ENCODE measurements at places on chromosomes 2 and 18.
A peak's percentile ranks its signal among the peaks of the same experiment; 100 is the strongest.

GRCh38 chr2:189501487-189501886 is 60.2 kb downstream of the WDR75 start:
- no peak for DNase-seq

DNA sequence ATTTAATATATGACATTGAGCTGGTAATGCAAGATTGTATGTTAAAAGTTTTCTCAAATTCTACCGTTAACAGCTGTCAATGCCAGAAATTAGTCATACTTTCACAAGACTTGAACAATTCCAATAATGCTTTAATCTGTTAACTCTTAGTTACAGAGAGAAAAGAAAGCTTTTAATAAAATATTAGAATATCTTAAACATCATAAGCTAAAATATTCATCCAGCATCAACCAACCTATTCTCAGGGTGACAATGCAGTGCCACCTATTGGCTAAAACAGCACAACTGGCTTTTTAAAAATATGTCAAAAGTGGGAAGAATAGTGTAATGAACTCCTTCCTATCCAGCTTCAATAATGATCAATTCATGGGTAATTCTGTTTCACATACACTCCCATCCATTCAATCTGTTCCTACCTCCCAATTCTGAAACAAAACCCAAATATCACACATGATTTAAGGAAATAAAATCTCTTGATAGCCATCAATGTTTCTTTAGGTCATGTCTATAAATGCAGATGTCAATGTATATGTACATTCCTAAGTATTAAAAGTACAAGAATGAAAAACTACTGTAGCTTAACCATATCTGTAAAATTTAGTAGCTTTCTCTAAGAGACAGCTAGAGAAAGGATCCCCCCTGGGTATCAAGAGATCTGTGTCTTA is 79.8 kb upstream of the CCDC141 start:
- no peak for DNase-seq

- no peak for DNase-seq
These were observed 123.0 kb downstream of the PMAIP1 start for GRCh38 chr18:60022671-60023276.

- DNase-seq = no peak
These were observed 515.4 kb upstream of the SOX11 start for GRCh38 chr2:5176764-5177163.

DNA sequence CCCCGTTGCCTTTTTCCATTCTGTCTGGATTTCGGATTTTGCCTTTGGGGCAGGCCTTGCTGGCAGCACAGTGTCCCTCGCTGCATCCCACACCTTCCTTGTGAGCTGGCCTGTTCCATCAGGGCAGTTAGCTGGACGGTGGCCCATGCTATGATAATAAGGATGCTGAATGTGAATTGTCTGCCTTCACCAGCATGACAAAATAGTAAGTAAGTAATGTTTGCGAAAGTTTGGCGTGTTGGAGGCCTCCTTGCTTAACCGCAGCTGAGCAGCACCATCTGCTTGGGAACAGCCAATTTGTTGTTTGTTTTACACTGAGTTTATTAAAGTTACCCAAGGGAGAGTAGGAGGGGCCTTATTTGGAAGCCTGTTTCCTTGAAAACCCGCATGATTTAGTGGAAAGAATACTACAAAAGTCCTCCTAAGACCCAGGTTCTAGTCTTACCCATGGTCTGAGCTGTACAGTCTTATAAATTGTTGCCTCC is 469.7 kb upstream of the FANCL start:
- no peak for DNase-seq

DNA sequence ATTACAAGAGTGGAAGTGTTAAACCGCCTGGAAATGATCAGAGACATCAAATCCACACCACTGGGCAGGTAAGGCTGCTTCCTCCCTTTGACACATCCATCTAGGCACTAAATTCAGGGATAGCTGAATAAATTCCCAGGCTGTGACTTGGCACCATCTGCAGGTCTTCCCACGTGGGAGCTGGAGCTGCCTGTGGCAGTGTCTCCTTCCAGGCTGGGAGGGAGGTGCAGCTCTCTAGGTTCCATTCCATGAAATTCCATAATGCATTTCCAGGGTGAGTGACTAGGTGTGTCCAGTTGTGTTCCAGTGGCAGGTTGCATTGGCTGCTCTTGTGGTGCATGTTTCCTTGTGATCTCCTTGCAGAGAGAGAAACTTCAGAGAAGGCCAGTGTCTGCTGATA is 188.9 kb upstream of the CXCR4 start:
- DNase-seq = no peak

DNA sequence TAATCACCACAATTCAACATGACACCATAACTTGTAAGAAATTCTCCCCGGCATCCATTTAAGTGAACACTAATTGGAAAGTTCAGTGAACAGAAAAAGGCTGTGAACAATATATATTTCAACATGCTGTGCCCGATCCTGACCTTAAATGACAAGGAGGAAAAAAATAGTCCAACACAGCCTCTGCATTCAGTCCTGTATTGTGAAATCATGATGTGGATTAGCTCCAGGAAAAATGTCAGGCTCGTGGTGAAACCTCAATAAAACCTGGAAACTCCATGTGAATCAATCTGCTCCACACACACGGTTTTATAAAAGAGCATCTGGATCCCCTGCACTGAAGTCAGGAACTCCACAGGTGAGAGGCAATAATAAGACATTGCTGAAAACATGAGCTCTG is 145.4 kb upstream of the SPOPL start:
- no peak for DNase-seq

DNA sequence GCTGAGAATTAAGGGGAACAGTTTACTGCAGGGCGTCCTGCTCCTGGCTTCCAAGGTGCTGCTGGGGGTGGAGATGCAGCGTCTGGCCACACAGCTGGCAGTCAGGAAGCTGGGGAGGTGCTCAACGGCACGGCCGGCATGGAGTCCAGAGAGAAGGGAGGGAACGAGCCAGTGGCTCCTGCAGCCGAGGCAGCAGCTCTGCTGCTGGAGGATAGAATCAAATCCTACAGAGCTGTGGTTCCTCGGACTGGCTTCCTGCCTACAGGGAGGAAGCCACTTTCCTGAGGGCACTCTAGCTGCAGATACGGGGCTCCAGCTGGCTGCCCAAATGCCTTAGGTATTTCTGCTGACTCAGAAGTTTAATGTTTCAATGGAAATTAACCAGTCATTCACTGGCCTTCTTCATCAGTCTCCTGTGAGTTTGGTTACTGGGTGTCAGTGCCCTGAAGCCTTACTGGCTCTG is 266.3 kb downstream of the TWIST2 start:
- DNase-seq = no peak

- DNase-seq = no peak
These were observed 92.3 kb downstream of the DIS3L2 start for GRCh38 chr2:232053777-232054176.

- DNase-seq = no peak
These were observed 404.9 kb downstream of the TMEM182 start for GRCh38 chr2:103166456-103167324.

- DNase-seq = no peak
These were observed 624 bp downstream of the ZNF516 start for GRCh38 chr18:76494231-76495005.

GRCh38 chr2:33104052-33104623 is 157.4 kb downstream of the LTBP1 start:
- no peak for DNase-seq

GRCh38 chr18:9081940-9082339 is 20.6 kb upstream of the NDUFV2 start:
- DNase-seq = no peak

GRCh38 chr2:74238879-74239278 is 40.5 kb downstream of the MTHFD2 start:
- no peak for DNase-seq

DNA sequence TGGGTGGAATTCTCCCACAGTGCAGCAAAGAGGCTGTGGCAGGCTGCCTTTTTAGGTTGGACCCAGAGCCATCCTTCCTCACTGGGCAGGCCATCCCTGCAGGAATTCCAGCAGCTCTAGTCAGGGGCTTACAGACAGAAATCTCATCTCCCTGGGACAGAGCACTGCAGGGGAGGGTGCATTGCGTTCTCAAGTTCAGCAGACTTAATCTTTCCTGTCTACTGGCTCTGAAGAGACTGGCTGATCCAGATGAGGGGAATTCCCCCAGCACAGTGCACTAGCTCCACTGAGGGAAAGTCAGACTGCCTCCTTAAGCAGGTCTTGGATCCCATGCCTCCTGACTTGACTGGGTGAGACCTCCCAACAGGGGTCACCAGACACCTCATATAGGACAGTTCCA is 899.7 kb upstream of the VRK2 start:
- no peak for DNase-seq

GRCh38 chr2:165793161-165793778 is 777 bp downstream of the GALNT3 start:
- no peak for DNase-seq

- DNase-seq = no peak
These were observed 394.8 kb upstream of the ATP5MC3 start for GRCh38 chr2:175576270-175576669.

GRCh38 chr18:10170375-10170774 is 256.6 kb downstream of the VAPA start:
- no peak for DNase-seq

DNA sequence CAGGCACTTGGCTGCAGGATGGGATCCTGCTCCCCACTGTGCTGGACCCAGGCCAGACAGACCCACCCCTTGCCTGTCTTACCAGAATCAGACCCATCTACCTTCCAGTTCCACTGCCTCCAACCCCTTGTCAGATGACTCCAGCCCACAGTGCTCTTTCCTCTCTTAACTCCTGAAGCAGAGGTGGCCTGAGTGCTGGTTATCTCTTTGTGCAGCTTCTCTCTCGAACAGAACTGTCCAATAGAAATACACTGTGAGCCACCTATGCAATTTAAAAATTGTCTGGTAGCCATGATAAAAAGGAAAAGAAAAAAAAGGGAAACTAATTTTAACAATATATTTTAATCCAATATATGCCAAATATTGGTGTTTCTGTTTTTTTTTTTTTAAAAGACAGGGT is 160.2 kb upstream of the SMAD2 start:
- DNase-seq = no peak

DNA sequence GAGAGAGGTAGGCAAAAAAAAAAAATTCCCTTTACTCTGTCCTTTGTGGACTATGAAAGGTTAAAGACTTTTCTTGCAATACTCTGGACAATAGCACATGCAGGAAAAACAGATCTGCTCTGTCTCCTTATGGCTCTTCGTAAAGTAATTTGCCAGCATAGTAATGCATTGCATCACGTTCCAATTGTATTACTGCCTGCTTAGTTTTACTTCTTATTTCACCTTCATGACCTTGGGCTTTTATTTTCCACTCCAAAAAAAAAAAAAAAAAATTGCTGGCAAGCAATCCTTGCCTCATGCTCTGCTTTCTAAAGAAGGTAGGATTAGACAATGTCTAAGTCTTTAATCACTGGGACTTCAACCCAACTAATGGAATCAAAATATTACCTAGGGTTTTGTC is 1802.7 kb downstream of the SUCLG1 start:
- DNase-seq = no peak

GRCh38 chr18:44786257-44786656 is 105.6 kb downstream of the SETBP1 start:
- no peak for DNase-seq

DNA sequence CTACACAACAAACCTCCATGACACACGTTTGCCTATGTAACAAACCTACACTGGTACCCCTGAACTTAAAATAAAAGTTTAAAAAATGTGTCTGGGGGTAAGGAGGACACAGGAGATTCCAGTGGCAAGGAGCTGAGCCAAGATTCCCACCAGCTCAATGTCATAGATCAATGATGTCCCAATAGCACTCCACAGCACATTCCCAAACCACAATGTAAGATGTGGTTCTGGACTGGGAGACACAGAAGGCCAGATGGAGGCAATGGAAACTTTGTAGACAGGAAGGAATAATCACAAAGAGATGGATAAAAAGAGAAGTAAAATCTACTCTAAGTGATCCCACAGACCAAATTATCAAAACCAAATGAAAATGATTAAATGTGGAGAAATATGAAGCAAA is 312.4 kb upstream of the SOX11 start:
- no peak for DNase-seq

DNA sequence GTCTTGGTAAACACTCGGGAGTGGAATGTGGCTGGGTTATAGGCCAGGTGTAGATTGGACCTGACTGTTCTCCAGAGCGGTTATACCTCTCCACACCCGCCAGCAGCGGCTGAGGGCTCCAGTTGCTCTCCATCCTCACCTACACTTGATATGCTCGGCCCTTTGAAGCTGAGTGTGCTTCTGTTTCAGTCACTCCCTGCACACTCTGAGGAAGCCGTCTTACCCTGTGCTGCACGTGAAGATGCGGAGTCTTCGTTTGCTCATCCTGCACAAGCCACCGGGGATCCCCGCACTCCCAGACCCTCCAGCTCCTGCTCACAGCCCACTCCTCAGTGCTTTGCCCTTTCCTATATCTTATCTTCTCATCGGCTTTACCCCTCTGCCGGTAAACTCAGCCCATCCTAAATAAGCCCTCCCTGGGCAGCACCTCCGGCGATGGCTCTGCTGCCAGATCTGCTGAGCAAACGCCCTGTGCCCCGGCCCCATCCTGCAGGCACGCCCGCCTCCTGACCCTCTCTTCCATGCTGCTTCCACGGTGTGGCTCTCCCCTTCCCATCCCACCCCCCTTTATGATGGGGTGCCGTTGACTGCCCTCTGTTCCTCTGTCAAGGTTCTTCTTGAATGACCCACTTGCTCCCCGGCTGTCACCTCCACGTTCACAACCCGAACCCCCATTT is 47.3 kb upstream of the ODC1 start:
- DNase-seq = no peak

GRCh38 chr18:45384137-45384961 is 230.9 kb upstream of the SLC14A2 start:
- peak; percentile 10 for DNase-seq

DNA sequence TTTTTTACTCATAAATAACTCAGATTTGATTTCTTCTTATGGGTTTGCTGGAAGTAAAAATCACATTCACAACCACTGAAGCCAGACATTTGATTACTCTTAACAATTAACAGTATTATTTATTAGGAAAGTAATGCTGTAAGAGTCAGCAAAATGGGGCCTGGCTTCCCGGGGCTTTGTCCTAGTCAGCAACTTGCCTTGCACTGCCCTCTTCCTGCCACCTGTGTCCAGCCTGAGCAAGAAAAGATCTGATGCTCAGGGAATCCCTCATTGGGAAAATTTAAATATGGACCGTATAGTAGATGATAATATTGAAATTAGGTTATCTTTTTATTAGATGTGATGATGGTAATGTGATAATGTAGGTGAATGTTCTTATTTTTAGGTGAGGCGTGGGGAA is 30.8 kb upstream of the ACYP2 start:
- DNase-seq = no peak

DNA sequence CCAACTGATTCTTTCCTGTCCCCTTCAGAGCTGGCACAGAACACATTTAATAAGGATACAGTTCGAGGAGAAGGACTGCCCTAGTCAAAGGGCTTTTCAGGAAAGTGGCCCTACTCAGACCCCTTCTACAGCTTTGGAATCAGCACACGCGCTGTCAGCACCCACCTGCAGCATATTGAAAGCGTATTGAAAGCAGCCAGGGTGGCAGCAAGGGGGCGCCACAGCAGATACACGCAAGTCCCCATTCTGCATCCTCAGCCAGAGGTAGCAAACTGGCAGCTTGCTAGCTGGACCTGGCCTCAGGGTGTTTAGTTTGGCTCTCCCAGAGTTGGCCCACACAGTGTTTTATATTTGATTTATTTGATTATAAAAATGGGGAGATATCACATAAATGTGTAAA is 101.0 kb upstream of the NT5C1B start:
- DNase-seq = no peak

GRCh38 chr18:65235966-65236624 is 514.7 kb upstream of the CDH7 start:
- DNase-seq = no peak

All from NCI-H2081 treated with DMSO at 0.1 percent for 48 hours (cell line).